ENCODE measurements at places on chromosomes 7 and 10. TPM values are rescaled to one million over a fixed set of nuclear protein-coding genes. Genes with fewer than 3 reads are reported as not detected.

Gene TRIM50
- 0.32 TPM for total RNA-seq

Gene ACTR3C
- total RNA-seq = 5.7 TPM

Gene FLNC
- 905 TPM for total RNA-seq

- no peak for DNase-seq
Observed at GRCh38 chr10:121428867-121429266, 169.4 kb downstream of the FGFR2 start.

- no peak for DNase-seq
Observed at GRCh38 chr10:80501381-80501912, 36.3 kb upstream of the SH2D4B start.

- DNase-seq = no peak
Observed at GRCh38 chr7:86999750-87000149, 59.7 kb downstream of the ELAPOR2 start.

DNA sequence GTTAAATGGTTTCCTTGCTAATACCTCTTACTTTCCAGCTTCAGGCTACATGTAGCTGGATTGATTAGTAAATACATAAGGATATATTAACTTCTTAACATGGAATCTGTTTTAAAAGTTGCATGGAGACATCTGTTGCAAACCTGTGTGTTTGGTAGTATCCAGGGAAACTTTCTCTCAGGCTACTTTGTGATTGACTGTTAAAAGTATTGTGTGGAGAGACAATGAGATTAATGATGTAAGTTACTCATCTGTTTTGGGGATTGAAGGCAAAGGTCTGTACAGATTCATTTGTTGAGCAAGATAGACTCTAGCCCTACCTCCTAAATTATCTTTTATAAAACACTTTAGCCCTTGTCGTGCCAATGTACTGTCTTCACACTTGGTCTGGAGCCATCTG lies 6.6 kb downstream of the CREB5 start:
- no peak for DNase-seq

DNA sequence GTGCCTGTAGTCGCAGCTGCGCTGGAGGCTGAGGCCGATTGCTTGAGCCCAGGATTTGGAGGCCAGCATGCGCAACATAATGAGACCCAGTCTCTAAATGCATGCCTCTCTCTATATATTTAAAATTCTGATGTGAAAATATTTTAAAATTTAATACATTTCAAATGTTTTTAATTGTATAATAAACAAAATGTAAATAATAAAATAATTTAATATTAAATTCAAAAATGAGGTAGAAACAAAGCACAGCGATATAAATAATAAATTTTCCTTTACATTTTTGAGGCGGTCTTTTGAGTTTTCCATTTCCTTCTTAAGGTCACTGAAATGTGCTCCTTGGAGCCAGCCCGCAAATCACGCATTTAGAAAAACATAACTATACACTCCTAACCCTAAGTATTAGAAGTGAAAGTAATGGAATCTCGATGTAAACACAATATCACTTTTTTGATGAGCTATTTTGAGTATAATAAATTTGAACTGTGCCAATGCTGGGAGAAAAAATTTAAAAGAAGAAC lies 523 bp upstream of the CDK1 start:
- no peak for DNase-seq

- DNase-seq = peak; percentile 90
Observed at GRCh38 chr7:28955718-28956607, 2.2 kb downstream of the TRIL start.

- no peak for DNase-seq
Observed at GRCh38 chr10:17743437-17743836, 8.6 kb upstream of the TMEM236 start.

DNA sequence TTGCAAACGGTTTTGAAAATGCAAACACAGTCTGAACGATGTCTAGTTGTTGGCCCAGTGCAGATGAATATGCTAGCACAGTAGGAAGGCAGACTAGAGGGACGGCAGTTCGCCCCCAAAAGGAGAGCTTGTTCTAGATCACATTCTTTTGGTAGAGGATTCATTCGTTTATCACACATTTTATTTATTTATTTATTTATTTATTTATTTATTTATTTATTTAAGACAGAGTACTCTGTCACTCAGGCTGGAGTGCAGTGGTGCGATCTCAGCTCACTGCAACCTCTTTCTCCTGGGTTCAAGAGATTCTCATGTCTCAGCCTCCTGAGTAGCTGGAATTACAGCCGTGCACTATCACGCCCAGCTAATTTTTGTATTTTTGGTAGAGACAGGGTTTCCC lies 59.4 kb upstream of the ZPBP start:
- no peak for DNase-seq

Measured in Right ventricle myocardium inferior (tissue), 1 donor.